ENCODE measurements at places on chromosomes 1 and 21.
A peak's percentile ranks its signal among the peaks of the same experiment; 100 is the strongest.

GRCh38 chr21:35833388-35833787 lies 226.9 kb downstream of the SETD4 start:
- DNase-seq: no peak

GRCh38 chr1:228490120-228491078 lies 3.2 kb downstream of the RNF187 start:
- DNase-seq: no peak

DNA sequence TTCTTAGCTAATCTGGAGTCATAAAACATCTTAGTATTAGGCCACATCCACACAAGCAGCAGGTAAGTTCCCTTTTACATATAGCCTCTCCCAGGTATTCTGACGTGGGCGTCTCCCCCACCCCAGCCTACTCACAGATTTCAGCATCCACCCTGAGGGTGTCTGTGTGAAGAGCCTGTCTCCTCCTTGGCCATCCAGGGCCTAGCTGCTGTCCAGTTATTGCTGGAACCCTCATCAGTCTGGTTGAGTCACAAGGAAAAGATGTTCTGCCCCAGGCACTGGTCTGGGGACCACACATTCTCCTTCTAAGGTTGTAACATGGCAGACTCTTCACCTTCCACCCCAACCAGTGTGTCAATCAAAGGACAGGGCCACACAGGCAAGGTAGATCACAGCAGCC lies 57.6 kb downstream of the ETS2 start:
- DNase-seq: no peak

- no peak for DNase-seq
Observed at GRCh38 chr1:115842948-115843347, 2.0 kb upstream of the NHLH2 start.

- no peak for DNase-seq
Observed at GRCh38 chr1:110262846-110263631, 52.9 kb downstream of the KCNC4 start.

DNA sequence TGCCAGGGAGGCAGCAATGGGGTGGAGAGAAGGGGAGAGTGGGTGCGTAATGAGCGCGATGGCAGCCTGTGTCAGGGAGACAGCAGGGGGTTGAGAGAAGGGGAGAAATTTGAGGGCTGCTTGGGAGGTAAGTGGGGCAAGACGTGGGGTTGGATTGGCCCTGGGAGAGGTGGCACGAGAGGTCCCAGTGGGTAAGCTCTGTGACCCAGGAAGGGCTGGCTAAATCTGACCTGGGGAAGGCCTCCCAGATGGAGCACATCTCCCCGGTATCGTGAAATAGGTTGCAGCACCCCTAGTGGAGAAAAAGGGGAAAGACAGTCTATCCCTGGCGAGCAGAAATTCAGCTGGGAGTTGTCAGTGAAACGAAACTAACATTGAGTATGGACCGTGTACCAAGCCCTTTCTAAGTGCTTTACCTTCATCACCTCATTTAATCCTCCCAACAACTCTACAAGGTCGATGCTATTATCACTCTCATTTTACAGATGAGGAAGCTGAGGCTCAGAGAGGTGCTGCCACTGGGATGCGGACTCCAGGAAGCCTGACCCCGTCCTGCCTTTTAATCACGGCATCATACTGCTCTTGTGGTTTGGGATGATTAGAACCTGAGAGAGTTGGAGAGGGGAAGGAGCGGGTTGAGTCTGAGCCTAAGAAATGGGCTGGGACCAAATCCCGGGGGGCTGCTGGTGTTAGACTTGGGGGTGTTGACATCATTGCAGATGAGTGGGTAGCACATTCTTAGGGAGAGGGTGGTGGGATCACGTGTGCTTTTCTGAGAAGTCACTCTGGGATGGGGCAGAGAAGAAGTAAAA lies 56.6 kb upstream of the RPL11 start:
- peak; percentile 73 for DNase-seq

- DNase-seq: no peak
Observed at GRCh38 chr1:84665703-84666317, 24.5 kb downstream of the SSX2IP start.

- no peak for DNase-seq
Observed at GRCh38 chr21:38329162-38329561, 72.4 kb downstream of the KCNJ15 start.

DNA sequence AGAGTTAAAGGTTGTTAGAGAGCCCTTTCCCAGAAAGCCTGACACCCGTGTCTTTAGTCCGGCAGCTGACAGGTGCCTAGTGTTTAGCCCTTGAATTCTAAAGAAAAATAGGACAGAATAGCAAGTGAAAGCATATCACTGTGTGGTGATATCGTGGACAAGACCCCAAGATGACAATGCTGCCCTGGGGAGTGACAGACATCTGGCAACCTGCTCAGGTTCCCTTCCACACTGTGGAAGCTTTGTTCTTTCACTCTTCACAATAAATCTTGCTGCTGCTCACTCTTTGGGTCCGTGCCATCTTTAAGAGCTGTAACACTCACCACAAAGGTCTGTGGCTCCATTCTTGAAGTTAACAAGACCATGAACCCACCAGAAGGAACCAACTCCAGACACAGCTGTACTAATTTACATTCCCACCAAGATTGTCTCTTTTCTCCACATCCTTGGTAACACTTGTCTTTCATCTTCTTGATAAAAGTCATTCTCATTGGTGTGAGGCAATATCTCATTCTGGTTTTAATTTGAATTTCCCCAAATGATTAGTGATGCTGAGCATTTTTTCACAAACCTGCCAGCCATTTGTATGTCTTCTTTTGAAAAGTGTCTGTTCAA lies 107.6 kb upstream of the SGIP1 start:
- DNase-seq: no peak

GRCh38 chr1:16241221-16241708 lies 4.3 kb upstream of the CPLANE2 start:
- DNase-seq: no peak
